ENCODE measurements at places on chromosomes 7 and 10. TPM values are rescaled to one million over a fixed set of nuclear protein-coding genes. Genes with fewer than 3 reads are reported as not detected.

ASAH2B gene
- 8.6 TPM for total RNA-seq

ANKRD1 gene
- total RNA-seq: 0.13 TPM

BZW2 gene
- total RNA-seq: 60.2 TPM

HGF gene
- total RNA-seq: 0.15 TPM

DNA sequence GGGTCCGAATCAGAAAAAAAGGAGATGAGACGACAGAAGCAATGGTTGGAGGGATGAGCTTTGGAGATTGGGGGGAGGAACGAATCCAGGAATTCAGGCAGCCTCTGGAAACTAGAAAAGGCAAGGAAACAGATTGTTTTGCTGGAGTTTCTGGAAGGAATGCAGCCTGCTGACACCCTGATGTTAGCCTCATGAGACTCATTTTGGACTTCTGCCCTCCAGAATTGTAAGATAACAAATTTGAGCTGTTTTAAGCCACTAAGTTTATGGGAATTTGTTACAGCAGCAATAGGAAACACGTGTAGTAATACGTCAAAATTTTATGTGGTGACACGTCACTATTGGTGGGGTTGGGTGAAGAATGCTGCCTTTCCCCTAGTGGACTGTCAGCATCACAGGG lies 25.6 kb upstream of the NPS start:
- H3K36me3 ChIP-seq: no peaks in the 10 kb centered on the region
- no peak overlapping the region for H3K4me3 ChIP-seq
- DNase-seq: no peak

DNA sequence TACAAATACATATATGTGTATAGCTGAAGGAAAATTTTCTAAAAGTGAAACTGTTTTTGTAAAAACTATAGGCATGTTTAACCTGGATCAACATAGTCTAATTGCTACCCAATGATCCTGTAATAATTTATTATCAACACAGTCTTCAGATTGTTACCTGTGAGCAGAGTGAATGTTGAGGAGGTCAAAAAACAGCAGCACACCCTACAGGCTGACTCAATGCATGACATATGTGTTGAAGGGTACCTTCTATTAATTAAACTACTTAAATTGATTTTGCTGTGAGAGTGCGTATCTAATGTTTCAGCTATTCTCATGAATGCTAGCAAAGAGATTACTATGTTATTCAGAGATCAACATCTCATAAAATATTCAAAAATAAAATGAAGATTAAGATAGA lies 411.4 kb downstream of the TNS3 start:
- H3K4me1 ChIP-seq: no peaks in the 10 kb centered on the region
- DNase-seq: no peak
- H3K27ac ChIP-seq: no peak overlapping the region
- no peak overlapping the region for H3K4me3 ChIP-seq
- H3K27me3 ChIP-seq: no peaks in the 10 kb centered on the region
- no peaks in the 10 kb centered on the region for H3K36me3 ChIP-seq

DNA sequence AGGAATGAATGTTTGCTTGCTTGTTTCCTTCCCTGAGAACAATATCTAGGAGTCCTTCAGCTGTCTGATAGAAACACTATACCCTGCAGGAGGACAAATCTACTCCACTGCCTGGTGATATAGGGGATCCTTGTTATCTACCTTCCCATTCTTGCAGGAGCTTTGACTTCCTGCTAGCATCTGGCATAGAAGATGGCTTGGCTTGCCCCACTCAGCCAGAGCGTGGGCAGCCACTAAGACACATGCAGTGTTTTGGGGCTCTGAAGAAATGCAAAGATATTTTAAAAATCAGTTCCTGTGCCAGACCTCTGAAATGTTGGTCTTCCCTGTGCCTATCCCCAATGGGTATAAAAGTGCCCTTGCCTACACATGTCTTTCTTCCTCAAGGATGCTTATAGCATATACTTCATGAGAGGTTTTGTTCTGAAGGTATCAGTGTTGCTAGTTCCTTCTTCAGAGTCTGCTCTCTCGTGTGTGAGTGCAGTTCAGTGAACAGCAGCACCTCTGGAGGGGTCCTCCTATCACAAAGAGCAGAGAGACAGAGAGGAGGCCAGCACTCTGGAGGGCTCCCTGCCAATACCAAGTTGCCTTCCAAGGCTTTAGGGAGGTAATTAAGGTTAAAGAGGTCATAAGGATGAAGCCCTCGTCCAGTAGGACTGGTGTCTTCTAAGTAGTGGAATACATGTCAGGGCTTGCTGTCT lies 149.1 kb upstream of the CALCR start:
- H3K36me3 ChIP-seq: no peaks in the 10 kb centered on the region
- H3K4me1 ChIP-seq: no peaks in the 10 kb centered on the region
- no peak overlapping the region for H3K4me3 ChIP-seq

DNA sequence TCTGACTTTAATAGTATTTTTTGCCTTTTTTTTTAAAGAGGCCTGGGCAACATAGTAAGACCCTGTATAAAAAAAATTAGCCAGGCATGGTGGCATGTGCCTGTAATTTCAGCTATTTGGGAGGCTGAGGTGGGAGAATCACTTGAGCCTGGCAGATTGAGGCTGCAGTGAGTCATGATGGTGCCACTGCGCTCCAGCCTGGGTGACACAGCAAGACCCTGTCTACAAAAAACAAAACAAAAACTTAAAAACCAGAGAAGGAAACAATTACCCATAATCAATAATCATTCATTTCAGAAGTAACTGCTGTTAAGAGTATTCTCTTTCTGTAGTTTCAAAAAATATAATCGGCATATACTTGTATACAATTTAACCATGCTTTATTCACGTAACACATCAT lies 28.0 kb downstream of the VPS26A start:
- no peak overlapping the region for H3K4me3 ChIP-seq
- DNase-seq: no peak
- H3K4me1 ChIP-seq: no peaks in the 10 kb centered on the region
- H3K36me3 ChIP-seq: no peaks in the 10 kb centered on the region
- H3K27me3 ChIP-seq: no peaks in the 10 kb centered on the region
- no peak overlapping the region for H3K27ac ChIP-seq
